ENCODE measurements at places on chromosomes 4 and X.
A peak's percentile ranks its signal among the peaks of the same experiment; 100 is the strongest.

GRCh38 chr4:78764498-78764961 is 11.6 kb upstream of the BMP2K start:
- no peak for DNase-seq

- peak; percentile 55 for DNase-seq
Measured at GRCh38 chr4:145308598-145308997, 128.2 kb upstream of the OTUD4 start.

GRCh38 chr4:1451106-1451751 is 45.0 kb upstream of the NKX1-1 start:
- DNase-seq = no peak

- no peak for DNase-seq
Measured at GRCh38 chrX:129000018-129000417, 523.3 kb downstream of the SMARCA1 start.

DNA sequence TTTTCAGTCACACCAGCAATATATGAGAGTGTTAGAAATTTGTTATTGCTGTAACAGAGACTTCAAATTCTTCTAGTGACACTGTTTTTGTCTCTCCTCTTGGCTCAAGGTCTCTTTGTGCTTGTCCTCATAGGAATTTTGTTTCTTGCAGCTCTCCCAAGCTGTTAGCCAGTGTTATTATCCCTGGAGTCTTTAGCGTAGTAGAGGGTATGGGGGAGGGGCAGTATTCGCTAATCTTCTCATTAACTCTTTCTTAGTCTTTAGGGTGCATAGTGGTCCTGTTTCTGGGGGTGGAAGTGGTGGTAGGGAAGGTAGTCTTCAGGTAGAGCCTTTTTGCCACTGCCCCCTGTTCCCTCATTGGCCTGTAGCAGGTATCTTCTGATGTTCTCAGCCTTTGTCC is 79.4 kb downstream of the JADE3 start:
- no peak for DNase-seq

- no peak for DNase-seq
Measured at GRCh38 chr4:176443646-176444409, 124.1 kb downstream of the SPCS3 start.

GRCh38 chr4:90184560-90184959 is 57.4 kb downstream of the CCSER1 start:
- no peak for DNase-seq

- DNase-seq = no peak
Measured at GRCh38 chr4:171242831-171243230, 570.4 kb upstream of the GALNTL6 start.

DNA sequence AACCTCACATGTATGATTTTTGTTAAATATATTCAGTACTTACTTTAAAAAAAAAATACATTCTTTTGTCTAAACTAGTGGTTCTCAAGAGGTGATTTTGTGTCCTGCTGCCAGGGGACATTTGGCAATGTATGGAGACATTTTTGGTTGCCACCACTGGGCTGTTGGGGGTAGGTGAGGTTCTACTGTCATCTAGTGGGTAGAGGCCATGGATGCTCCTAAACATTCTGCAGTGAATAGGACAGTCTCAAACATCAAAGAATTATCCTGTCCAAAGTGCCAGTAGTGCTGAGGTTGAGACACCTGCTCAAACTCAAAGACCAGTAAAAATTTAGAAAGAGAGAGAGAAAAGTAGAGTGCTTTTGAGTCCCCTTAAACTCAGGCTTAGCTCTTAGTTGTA is 32.9 kb upstream of the PGM2 start:
- no peak for DNase-seq

DNA sequence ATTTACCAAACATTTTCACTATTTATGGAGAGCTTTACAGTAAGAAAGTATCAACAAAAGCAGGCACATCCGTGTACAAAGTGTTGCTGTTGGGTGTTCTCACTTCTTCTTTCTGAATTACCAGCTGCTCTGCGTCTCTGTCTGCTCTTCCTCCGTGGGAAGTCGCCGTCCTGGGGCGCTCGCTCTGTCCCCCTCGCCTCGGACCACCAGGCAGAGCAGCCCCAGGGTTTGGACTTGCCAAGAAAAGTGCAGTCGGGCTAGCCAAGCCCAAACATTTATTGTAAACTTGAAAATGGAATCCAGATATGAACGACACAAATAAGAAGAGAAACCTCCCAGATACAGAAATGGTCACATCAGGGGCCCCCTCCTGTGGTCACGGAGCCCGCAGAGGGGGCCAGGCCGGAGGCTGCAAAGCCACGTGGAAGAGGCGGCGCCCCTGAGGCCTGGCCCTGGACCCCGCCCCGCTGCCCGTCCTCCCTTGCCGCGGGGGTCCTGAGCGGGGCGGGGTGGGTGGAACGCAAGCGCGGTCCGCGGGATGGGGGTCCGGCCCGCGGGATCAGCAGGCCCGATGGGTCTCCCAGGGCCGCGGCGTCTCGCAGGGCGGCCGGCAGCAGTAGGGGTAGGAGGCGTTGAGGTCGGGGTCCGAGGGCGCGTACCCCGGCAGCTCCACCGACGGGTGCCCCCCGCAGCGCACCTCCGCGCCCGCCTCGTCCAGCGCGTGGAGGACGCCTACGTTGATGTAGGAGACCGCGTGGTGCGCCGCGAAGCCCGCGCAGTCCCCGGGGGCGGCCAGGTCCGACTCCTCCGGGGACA is 1.5 kb downstream of the TMEM271 start:
- DNase-seq = no peak

- no peak for DNase-seq
Measured at GRCh38 chrX:134894373-134894895, 96.4 kb upstream of the SMIM10 start.

GRCh38 chr4:187908079-187908561 is 87.5 kb upstream of the ZFP42 start:
- no peak for DNase-seq

DNA sequence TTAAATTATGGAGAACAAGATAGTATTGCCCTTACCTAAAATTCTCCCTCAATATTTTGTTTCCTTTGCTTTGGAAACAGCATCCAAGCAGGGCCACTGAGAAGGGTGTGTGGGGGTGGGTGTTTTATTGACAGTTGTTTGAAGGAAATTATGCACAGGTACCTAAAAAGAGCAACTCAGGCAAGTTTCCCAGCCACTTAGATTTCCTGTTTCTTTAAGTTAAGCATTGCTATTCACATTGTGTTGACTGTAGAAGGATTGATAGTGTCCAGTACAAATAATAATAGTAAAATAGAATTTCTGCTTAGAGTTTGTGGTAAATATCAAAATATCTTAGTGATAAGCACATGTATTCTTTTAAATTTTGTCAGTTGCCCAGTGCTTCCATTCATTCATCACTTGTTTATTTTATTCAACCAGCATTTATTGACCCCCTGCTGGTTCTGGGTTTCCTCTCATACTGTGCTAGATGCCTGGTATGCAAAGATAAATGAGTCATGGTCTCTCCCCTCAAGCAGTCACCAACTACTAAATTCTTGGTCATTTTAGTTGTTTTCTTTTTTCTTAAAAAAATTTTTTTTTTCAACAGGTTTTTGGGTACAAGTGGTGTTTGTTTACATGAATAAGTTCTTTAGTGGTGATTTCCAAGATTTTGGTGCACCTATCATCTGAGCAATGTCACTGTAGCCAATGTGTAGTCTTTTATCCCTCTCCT is 50.0 kb downstream of the GALNT7 start:
- DNase-seq = no peak

- DNase-seq = peak; percentile 23
Measured at GRCh38 chr4:112889619-112890527, 159.6 kb upstream of the ANK2 start.

DNA sequence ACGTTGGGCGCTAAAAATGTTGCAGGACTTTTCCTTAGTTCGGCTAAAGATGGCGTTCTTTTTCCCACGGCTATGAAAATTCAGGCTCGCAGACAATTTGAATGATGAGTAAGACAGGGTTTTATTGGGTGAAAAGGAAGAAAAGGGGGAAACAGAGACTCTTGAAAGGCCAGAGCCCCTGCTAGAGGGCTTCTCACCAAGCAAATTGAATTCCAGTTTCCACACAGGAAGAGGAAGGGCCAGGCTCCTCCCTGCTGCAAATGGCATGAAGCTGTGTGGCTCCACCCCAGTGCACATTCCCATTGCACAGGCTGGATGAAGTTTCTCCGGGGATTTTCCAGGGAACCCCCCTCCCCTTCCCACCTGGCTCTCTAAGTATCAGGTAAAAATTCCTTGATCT is 210.9 kb downstream of the KLHL4 start:
- no peak for DNase-seq

DNA sequence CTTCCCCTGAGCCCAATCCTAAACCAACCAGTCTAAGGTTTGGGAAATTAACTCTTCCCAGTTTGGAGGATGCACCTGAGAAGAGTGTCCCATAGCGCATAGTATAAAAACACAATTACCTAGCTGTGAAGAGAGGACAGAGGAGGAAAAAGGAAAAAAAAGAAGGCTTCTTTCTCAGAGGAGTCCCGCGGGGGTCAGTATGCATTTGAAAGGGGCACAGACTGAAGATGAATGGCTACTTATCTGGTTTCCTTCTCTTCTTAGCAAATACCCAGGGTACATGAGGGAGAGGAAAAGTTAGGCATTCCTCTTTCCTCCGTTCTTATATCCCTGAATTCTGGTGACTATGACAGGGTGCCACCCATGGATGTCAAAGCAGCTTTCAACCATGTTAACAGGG is 96.9 kb downstream of the TMEM47 start:
- DNase-seq = no peak

- no peak for DNase-seq
Measured at GRCh38 chr4:145177511-145177905, 2.9 kb downstream of the OTUD4 start.

GRCh38 chr4:99921174-99921573 is 25.2 kb downstream of the DNAJB14 start:
- no peak for DNase-seq

DNA sequence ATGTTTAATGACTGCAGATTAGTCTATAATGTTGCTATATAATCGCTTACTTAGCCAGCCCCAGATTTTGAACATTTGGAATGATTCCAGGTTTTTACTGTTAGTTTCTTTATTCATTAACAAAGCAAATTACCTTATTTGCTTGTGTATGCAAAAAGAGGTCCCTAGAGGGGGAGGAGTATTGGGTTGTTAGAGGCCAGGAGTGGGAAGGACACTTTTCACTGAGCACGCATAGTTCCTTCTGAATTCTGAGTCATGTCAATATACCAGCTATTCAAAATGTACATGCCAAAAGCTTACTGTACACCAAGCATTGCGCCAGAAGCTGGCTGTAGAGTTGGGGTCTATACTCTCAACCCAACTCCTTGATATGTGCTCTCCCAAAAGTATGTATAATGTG is 5.1 kb upstream of the DGAT2L6 start:
- no peak for DNase-seq

DNA sequence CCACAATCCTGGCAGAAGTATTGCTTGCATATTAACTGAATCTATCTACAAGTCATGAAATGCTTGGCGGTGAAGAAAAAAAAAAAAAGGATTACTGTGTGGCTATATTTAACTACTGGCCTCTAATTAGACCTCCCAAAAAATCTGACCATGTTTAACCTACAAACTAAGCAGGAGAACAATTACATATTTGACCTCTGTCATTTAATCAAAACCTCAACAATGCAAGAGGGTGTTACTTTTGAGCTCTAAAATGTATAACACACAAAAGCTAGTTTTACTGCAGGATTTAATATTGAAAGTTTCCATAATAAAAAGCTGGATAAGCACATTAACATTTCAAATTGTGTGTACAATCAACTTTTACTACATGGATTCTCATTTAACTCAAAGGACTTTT is 1.5 kb downstream of the ITM2A start:
- DNase-seq = no peak

GRCh38 chr4:8473198-8473919 is 32.8 kb downstream of the TRMT44 start:
- DNase-seq = no peak

- DNase-seq = no peak
Measured at GRCh38 chr4:154614306-154614705, 1.9 kb upstream of the FGG start.

- no peak for DNase-seq
Measured at GRCh38 chr4:175930471-175930870, 118.4 kb upstream of the GPM6A start.

- no peak for DNase-seq
Measured at GRCh38 chrX:102517326-102517725, 787 bp upstream of the TMSB15A start.

DNA sequence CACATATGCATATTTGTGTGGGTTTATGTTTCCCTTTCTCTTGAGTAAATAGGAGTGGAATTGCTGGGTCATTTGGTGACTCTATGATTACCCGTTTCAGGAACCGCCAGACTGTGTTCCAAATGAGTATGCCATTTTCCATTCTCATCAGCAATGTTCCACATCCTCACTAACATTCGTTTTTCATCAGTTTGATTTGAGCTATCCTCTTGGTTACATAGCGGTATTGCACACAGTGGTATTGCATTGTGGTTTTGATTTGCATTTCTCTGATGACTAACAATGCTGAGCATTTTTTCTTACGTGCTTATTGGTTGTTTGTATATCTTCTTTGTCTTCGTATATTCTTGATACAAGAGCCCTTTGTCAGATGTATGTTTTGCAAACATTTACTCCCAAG is 218.0 kb upstream of the AMOT start:
- peak; percentile 2 for DNase-seq

DNA sequence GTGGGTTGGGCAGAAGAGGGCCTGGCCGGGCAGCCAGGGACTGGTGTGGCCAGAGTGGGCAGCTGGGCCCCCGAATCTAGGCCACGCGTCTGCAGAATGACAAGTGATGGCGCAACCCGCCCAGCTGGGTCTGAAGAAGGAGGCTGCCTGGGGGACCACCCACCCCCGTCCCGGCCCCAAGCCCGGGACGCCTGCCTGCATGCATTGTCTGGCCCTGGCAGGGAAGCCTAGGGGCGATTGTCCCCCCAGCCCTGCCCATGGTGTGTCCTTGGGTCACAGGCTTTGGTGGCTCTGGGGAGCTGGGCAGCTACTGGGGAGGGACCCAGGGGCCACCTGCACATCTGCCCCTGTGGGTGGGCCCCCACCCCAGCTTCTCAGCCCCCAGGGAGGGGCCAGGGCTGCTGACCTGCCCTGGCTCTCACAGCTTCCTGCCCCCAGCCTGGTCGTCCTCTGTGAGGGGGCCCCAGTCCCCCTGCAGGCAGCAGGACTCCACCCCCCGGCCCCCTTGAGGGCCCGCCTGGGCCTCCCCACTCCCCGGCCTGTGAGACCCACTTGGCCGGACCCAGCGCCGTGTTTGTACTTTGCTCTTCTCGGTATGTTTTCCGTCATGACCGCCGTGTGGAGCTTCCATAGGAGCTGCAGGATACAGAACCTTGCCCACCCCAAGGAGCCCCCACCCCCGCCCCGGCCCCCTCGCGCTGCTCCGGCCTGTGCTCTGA is 4.9 kb downstream of the FGFR3 start:
- DNase-seq = no peak

GRCh38 chr4:185424905-185425646 is 688 bp downstream of the UFSP2 start:
- no peak for DNase-seq

DNA sequence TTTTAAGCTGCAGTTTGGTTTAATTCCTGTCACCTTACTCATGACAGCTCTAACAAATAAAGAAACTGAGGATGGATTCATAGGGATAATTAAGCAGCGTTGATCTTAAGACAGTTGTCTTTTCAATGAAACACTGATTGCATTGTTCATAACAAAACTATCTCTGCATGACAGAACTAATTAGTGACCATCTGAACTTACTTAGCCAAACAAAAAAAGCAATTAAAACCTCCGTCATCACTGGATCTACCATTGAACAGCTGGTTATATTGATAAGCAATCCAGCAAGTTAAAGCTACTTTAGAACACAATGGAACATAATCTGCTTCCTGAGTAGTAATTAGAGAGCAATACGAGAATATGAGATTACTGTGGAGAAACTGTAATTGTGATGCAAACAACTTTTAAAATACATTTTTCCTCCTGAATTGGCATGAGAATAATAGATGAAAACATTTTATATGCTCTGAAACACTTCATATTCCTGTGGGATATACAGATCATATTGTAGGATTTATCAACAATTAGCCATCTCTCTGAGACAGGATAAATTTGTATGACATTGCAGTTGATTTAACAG is 2576.8 kb downstream of the PCDH7 start:
- DNase-seq = no peak
